ENCODE measurements at places on chromosomes 6 and 20.

- peak; percentile 12 for DNase-seq
Measured at GRCh38 chr6:68967549-68968300, 332.6 kb downstream of the ADGRB3 start.

GRCh38 chr6:136739501-136739900, 52.8 kb downstream of the MAP3K5 start:
- no peak for DNase-seq

GRCh38 chr6:20696676-20697075, 162.4 kb downstream of the CDKAL1 start:
- DNase-seq, result peak; percentile 34

DNA sequence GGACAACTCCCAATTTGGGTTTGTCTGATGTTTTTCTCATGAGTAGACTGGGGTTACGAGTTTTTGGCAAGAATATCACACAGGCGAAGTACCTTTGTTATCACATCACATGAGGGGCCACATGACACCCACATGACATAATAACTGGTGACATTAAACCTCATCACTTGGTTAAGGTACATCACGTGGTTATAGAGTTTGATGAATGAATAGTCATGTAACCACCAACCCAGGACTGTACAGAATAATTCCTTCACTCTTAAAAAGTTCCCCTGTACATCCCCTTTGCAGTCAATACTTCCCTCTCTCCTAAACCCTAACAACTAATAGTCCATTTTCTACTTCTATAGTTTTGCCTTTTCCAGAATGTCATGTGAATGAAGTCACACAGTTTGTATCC, 83.4 kb downstream of the REV3L start:
- no peak for DNase-seq

- no peak for DNase-seq
Measured at GRCh38 chr6:107466062-107466461, 6.7 kb upstream of the PDSS2 start.

DNA sequence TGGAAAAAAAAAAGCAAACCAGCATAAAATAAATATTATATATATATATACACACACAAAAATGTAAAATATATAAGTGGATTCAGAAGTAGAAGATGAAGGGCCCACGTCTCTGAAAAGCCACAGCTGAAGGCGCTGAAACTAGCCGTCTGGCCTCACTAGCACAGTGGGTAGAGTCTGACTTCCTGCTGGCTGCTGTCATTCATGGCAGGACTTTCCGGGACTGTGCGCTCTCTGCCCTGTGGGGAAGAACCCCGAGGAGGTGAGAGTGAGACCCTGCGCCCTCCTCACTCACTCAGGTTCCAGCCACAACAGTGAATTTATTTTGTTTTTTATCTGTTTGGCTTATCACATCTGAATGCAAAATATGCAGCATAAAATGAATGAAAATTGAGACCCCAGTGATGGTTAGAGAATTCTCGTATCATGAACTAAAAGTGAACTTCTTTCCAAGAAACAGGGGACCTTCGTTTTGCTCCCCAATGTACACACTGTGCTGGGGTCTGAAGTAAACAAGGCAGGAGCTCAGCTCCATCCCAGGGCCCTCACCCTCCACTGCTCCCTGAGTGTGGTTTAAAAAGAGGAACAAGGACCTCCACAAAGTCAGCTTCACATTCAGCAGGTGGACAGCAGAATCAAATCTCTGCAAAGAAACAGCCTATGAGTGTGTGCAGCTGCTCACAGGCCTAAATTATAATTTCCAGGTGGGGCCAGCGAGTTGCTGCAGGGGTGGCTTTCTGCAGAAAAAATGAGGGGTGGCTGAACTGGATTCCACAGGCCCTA, 1.3 kb upstream of the RAMACL start:
- no peak for DNase-seq

- no peak for DNase-seq
Measured at GRCh38 chr20:25254571-25254970, 6.7 kb downstream of the PYGB start.

DNA sequence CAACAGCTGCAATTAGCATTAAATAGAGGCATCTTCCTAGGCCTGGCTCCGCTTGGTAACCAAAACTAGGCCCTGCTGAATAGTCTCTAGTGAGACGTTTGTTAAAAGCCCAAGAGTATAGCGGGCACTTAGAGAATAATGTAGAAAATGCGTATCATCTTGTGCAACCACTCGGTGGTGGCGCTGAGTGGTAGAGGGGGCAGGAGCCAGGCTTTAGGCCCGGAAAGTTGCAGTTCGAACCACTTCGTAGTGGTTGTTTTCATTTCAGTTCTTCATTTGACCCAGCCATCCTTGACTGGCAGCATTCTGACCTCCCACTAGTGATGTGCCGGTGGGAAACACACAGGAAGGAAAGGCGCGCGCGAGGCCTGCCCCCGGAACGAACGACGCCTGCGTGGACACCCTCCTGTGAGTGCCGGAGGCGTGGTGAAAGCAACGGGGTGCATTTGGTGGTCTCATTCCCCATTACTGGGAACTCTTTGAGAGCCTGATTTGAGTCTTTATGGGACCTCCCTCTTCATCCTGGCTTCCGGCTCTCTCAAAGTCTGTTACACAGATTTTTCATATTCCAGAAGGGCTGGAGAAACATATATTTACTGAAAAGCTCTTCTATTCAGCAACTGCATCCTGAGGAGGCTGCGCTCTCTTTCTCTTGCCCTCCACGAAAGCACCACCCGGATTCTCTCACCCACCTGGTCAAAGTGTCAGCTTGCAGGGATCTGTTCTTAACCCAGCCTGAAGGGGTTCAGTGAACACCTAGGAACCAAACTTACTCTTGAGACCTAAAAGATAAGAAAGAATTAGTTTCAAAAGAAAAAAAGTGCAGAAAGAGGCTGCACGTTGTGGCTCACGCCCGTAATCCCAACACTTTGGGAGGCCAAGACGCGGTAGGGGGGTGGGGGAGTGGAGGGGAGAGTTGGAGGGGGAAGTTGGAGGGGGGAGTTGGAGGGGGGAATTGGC, 18.2 kb downstream of the GPX5 start:
- DNase-seq, result no peak

DNA sequence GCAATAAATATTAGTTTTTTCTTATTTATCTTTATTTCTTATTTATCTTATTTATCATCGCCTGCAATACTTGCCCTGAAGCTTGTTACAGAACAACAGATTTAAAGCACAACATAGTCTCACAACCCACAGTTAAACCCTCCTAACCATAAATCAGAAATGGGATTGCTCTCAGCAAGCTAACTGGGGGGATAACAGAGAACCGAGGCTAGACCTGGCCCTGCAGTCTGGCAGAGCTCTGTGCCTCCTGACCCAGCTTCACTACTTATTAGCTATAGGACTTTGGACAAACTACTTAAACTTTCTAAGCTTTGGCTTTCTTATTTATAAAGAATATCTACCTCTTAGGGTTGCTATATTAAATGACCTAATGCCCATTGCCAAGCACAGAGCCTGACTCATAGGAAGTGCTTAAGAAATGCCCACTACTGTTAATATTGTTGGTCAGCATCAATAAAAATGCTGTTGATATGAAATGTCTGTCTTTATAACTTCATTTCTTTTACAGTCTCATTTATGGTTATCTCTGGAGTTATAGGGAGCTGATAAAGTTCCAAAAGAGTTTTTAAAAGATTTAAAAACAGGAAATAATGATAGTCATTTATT, 87.9 kb upstream of the BEND6 start:
- DNase-seq, result no peak

DNA sequence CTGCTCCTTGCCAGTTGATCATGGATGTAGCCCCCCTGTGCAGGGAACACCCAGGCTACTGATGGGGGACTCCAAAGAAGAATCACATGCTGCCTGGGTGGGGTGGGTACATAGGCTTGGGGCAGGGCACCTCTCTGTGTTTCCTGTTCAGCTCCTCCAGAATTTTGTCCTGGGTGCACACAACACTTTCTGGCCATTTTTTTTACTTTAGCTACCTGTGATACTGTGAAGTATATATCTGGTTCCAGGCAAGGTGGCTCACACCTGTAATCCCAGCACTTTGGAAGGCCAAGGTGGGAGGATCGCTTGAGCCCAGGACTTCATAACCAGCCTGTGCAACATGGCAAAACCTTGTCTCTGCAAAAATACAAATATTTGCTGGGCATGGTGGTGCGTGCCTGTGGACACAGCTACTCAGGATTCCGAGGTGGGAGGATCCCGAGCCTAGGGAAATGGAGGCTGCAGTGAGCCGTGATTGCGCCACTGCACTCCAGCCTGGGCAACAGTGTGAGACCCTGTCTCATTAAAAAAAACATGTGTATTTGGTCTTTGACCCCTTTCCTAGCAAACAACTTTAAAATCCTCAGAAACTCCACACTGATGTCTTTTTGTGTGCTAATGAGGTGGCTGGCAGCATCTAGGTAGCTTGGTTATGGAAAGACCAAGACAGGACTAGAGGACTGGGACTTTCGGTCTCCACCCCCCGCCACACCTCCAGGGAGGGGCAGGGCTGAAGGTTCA, 14.1 kb downstream of the SLC4A11 start:
- DNase-seq, result no peak

DNA sequence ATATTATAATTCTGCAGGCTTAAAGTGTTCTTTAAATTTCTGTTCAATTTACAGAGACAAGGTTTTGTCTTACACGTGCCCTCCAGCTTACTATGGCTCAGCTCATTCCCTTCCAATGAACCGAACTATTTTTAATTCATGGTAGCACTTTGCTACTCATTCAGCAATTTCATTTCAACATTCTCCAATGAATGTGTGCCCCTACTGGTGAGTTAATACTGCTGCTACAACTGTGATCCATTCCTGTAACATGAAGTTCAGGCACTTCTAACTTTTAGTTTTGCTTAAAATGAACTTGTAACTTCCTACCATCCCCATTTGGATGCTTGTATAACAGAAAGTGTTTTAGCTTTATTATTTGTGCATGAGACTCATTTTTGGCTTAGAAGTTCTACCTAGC, 99.7 kb downstream of the F13A1 start:
- DNase-seq, result no peak

DNA sequence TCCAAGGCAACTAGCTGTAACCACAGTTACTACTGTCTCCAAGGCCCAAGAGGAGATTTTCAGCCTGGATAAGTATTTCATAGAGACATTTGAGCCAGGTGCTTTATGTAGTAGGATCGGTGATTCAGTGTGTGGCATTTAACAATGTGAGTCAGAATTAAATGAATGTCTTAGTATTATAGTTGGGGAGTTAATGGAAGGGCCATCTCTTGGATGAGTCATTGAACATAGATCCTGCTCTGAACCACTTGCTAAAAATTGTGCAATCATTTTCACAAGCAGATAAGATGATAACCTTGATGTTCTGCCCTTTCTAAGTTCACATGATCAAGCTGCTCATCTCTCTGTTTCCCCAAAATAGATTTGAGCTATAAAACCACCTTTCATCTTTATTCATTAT, 668.9 kb upstream of the CITED2 start:
- DNase-seq, result peak; percentile 69

GRCh38 chr6:101703311-101703710, 309.8 kb downstream of the GRIK2 start:
- no peak for DNase-seq

- no peak for DNase-seq
Measured at GRCh38 chr6:149368065-149368464, 32.0 kb upstream of the SUMO4 start.

DNA sequence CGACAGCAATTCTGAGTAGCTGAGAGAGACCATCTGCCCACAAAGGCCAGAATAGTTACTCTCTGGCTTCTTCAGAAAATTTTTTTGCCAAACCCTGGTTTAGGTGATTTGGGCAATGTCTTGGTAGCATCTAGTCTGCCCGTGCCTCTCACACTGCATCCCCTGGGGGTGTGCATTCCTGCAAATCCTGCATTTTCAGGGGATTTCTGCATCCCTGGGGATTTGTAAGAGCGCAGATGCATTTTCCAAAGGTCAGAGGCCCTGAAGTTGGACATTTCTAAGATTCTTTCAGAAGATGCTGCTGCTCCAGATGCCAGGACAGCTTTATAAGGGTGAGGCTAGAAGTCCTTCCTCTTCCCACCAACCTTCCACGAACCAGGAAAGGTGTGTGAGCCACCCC, 4.0 kb downstream of the CST9 start:
- no peak for DNase-seq

DNA sequence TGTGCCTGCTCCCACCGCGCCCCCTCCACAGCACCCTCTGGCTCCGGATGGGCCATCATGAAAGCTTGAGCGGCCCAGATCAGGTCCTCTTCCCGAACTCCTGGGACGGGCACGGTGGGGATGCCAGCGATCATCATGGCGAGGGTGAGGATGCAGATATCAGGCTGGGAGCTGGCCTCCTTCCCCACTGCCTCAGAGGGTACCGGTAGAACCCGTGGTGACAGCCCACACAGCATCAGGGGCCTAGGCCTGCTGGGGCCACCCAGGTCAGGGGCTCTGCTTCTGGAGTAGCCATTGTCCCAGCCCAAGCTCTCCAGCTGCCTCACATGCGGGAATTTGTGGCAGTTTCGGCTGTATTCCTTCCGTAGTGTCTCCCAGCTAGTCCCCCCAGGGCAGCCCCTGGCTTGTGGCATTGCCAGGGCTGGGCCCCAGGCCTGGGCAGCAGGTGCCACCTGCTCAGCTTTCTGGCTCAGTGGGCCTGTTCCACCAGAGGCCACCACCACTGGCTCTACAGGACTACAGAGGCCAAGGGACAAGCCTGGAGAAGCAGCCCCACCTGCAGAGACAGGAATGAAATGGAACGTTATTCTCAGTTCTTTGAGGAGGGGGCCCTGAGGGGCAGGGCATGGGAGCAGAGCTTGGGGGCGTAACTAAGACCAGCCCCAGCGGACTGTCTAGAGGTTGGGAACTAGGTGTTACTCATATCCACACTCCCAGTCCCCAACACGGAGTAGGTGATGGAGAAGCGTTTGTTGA, 654 bp downstream of the SPATA25 start:
- DNase-seq, result no peak

DNA sequence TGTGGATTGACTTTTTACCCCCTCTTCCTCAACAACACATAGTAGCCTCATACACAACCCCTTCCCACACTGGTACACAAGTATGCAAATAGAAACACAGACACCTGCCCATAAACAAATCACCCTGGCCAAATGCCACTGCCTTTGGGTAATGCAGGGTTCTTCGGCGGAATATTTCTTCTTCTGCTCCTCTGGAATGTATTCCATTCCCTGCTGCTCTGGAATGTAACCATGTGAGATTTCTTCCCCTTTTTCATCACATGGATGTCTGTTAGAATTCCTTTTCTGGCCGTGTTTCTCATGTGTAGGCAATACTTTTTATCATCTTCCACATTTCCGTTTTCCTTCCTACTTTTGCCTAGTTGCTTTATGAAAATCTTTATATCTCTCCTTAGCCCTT, 76.1 kb upstream of the TPD52L1 start:
- DNase-seq, result no peak

- no peak for DNase-seq
Measured at GRCh38 chr20:47648943-47649342, 136.3 kb downstream of the SULF2 start.

DNA sequence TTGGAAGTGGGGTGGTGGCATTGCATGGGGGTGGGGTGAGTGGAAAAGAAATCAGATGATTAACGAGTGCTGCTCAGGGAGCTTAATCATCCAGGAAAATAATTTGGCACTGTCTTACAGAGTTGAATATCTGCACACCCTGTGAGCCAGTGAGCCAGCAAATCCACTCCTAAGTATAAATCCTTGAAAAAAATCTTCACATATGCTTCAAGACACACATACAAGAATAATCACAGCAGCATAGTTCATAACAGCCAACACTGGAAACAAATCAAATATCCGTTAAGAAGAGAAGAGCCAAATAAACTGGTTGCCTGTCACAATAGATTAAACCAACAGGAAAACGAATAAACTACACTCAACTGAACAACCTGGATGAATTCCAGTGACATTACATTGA, 62.8 kb downstream of the SAMD3 start:
- no peak for DNase-seq

GRCh38 chr6:117494694-117495318, 12.3 kb downstream of the DCBLD1 start:
- no peak for DNase-seq

- DNase-seq, result no peak
Measured at GRCh38 chr20:37358366-37359150, 12.6 kb downstream of the SRC start.
